ENCODE measurements at places on chromosomes 12 and 14.
A peak's percentile ranks its signal among the peaks of the same experiment; 100 is the strongest.

DNA sequence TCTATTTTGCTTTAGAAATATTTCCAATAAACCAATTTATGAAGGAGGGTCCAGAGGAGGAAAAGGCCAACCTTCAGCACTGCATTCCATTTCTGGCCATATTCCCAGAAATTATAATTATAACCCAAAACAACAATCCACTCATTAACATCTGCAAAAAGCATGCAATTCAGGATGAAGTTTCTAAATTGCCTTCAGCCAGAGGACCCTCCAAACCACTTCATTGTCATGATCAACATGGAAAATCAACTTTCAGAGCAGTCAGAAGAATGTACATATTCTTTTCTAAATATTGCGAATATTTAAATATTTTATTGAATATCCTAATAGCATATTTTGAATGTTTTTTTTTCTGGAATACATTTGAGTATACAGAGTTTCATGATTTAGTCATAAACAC lies 332.6 kb upstream of the TMEM132C start:
- no peak overlapping the region for H3K4me3 ChIP-seq
- H3K4me1 ChIP-seq, result no peaks in the 10 kb centered on the region
- H3K27me3 ChIP-seq, result no peaks in the 10 kb centered on the region
- H3K36me3 ChIP-seq, result no peaks in the 10 kb centered on the region

DNA sequence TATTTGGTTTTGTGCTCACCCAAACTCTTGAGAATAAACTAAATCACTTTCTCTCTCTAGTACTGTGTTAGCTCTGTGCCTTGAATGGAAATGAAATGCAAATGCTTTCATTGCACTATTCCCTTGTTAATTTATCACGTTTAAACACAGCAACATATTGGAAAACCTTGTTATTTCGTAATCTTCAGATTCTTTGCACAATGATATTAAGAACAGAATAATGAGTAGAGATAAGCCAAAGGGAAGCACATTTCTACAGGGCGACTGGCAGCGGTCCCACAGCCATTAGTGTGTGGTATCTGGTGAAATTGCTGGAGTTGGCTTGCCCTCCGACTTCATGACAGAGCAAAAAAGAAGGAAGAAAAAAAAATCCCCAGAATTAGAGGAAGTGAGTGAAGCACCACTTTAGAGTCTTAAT lies 166.1 kb upstream of the E2F7 start:
- H3K4me1 ChIP-seq, result no peaks in the 10 kb centered on the region
- H3K36me3 ChIP-seq, result no peaks in the 10 kb centered on the region
- H3K27me3 ChIP-seq, result no peaks in the 10 kb centered on the region

DNA sequence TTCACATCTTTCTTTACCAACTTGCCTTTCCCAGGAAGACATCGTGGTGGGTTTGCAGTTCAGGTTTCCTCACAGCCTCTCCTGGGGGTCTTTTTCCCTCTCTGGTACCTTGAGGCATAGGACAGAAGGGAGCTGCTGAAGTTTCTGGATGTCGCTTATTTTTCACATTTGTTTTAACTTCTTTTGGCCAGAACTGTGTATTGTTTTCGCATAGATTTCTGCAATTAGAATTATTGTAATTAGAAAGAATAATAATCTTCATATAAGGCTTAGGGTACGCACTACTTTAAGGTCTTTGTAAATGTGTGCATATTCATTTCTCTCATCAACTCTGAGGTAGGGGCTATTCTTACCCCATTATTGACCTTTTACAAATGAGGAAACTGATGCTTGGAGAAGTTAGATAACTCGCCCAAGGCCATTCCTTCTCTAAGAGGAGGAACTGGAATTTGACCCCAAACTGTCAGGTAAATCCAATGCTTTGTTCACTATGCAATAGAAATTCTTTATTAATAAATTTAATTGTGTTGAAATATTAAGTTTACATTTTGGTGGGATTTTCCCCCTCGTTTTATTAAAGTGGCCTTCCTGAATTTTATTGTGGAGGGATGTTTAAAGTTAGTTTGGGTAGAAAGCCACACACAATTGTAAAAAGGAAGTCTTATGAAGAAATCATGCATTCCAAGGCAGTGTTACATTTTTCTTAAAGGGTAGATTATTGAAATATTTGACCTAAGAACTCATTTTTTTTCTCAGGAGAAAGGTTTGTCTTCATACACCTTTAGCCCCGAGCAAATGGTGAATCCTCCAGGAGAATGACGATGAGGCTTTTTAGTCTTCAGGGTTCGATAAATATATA lies 12.1 kb upstream of the SLC38A2 start:
- H3K27ac ChIP-seq, result peak overlapping the region; percentile 92
- no peaks in the 10 kb centered on the region for H3K27me3 ChIP-seq
- peak overlapping the region; percentile 85 for H3K4me3 ChIP-seq
- DNase-seq, result no peak
- H3K4me1 ChIP-seq, result peaks cover 57% of the 10 kb centered on the region
- H3K36me3 ChIP-seq, result peaks cover 16% of the 10 kb centered on the region

- peak; percentile 4 for DNase-seq
- H3K36me3 ChIP-seq, result no peaks in the 10 kb centered on the region
- H3K4me3 ChIP-seq, result no peak overlapping the region
- no peak overlapping the region for H3K27ac ChIP-seq
Measured at GRCh38 chr14:96631621-96632362, 129.6 kb downstream of the PAPOLA start.

GRCh38 chr14:24052656-24053547 lies 1.1 kb downstream of the CARMIL3 start:
- H3K36me3 ChIP-seq, result no peaks in the 10 kb centered on the region
- H3K4me1 ChIP-seq, result peaks cover 17% of the 10 kb centered on the region
- peaks cover 24% of the 10 kb centered on the region for H3K27me3 ChIP-seq
- DNase-seq, result no peak
